SJCRH30 (cell line): ENCODE measurements at places on chromosomes 13 and 19.

DNA sequence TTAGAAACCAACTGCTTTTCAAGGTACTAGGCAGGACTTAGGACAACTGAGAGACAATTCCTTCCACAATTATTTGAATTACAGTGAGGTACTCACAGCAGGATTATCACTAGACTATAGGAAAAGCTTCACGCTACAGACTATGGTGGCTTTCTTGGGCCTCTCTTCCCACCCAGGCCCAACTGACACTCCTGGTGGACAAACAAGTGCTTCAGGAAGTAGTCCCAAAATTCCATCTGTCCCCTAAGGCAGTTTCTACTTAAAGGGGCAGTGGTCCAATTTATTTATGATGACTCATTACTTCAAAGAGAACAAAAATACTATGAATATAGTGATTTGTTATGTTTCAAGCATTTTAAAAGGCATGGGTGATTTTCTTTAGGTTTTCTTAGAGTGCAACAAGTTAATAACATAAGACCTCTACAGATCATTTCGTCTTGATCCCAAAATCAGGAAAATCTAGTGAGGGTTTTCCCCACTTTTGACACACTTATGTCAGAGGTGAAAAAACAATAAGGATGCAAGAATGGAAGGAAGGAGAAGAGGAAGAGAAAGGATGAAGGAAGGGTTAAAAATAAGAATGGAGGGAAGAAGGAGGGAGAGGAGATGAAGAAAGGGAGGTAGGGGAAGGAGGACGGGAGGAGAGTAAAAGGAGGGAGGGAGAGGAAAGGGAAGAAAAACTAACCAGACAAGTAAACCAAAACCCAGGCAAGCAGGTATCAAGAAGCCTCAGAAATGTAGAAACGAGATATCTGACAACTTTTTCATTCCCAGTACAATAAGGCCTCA, 100.7 kb downstream of the SERP2 start:
- DNase-seq, result peak; percentile 36

GRCh38 chr19:3061182-3062161, 823 bp downstream of the TLE5 start:
- DNase-seq, result peak; percentile 49

GRCh38 chr19:43534305-43534815, 1.4 kb downstream of the ZNF575 start:
- DNase-seq, result no peak

GRCh38 chr13:33862016-33862415, 44.1 kb downstream of the RFC3 start:
- no peak for DNase-seq

- no peak for DNase-seq
Measured at GRCh38 chr13:25874064-25874737, 177.6 kb downstream of the SHISA2 start.

- DNase-seq, result no peak
Measured at GRCh38 chr13:39315796-39316195, 277.5 kb downstream of the NHLRC3 start.

DNA sequence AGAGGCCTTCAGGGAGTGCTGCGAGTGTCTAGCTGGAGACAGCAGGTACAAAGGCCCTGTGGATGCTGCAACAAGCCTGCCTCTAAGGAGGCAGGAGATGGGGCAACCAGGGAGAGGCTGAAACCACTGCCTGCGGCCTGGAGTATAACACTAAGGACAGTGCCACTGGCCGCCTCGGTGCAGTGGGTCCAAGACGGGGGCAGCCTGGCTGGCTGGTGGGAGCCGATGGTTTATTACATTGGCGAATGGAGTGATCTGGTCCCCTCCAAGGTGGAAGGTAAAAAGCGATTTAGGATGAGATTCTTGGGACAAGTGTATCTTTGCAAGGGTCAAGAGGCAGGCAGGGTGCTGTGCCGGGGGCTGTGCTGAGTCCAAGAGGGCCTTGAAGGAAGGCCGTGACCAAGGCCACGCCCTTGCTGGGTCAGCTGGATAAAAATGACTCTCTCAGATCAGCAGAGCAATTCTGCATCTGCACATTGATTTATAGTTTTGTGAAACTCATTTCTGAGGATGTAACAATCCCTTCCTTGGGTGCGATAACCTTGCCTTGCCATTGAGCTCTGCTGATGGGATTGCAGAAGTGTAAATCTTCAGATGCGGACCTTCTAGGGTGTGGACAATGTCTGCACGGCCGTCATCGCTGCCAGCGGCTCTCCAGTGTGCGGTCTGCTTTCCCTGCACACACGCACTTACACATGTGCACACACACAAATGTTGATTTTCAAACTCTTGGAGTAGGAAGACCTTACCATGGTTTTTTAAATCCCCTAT, 6.0 kb downstream of the TMEM255B start:
- DNase-seq, result no peak

GRCh38 chr13:97890573-97890972, 62.9 kb upstream of the IPO5 start:
- no peak for DNase-seq

GRCh38 chr19:4124638-4125037, 716 bp upstream of the MAP2K2 start:
- DNase-seq, result peak; percentile 30

DNA sequence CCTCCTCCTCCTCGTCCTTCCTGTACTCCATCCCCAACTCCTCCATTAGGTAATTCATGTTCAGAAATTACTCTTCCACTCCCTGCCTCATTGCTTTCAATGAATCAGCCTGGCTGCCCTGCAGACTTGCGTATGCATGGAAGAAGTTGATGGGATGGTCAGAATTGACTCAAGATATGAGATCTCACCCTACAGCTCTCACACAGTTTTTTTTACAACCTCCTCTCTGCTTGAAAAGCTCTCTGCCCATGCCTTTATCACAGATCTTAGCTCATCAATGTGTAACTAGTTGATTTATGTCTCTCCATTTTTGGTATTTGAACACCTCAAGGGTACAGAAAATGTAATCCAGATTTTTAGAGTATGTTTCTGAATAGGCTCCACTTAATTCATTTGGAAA, 506.9 kb downstream of the TBC1D4 start:
- no peak for DNase-seq

DNA sequence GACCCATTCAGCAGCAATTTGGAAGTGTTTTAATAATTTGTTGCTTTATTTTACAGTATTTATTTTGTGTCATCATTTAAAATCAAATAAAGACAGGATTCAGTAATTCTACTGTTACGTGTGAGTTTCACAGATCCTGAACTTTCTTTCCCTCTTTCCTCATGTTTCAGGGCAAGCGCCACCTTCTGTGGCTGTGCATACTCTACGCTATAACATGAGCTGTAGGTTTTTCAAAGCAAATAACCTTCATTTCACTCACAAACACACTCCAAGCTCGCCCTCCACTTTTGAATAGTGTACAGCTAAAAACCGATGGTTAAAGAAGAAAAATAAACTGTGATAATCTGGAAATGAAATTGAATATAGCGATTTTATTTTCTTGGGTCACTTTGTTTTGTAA, 753.3 kb downstream of the OLFM4 start:
- DNase-seq, result peak; percentile 6

GRCh38 chr13:104357174-104357573, 1291.0 kb upstream of the SLC10A2 start:
- DNase-seq, result peak; percentile 4

- DNase-seq, result peak; percentile 67
Measured at GRCh38 chr19:1042689-1043511, 3.0 kb downstream of the ABCA7 start.

- DNase-seq, result no peak
Measured at GRCh38 chr13:94696171-94696570, 16.2 kb downstream of the SOX21 start.

- DNase-seq, result peak; percentile 90
Measured at GRCh38 chr19:51887522-51888498, at the start of gene ZNF577. Gene ZNF577 (minus strand): TSS chr19:51887951. CDS start chr19:51880382, 7,569 bp downstream.

GRCh38 chr19:15551293-15552004, 43.1 kb downstream of the CYP4F22 start:
- peak; percentile 46 for DNase-seq

- no peak for DNase-seq
Measured at GRCh38 chr19:13819238-13819637, 24.0 kb downstream of the ZSWIM4 start.

DNA sequence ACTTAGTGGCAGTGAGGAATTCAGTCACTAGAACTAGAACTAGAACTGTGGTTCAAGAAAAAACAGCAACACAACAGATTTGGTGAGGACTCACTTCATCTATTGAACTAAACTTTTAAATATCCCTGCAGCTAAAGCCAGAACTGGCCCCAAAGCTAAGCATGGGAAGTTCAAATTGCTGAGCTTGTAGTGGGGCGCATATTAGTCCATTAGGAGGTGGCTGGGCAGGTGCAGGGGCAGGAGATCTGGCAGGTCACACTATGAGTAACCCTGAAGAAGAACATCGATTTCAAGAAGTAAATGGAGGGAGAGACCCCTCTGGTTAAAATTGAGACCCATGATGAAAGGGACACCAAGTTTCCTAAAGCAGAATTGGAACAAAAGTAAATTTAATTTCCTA, 73.8 kb upstream of the UBAC2 start:
- DNase-seq, result no peak

DNA sequence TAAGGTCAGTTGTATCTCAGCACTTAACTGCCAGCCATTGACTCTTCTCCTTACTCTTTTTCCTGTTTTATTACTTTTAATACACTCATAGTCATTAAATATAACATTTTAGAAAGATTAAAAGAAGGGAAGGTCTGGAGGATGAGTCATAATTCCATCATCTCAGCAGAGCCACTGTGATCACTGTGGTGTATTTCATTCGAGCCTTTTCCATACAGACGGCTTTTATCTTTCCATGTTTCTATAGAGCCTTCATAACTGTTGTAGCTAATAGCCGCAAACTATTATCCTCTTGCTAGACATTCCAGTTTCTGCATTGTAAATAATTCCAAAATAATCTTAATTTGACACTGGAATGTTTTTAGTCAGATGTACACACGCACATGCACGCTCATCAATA, 4.7 kb upstream of the FLT1 start:
- no peak for DNase-seq

- DNase-seq, result no peak
Measured at GRCh38 chr13:90826688-90827087, 520.8 kb upstream of the MIR17HG start.

- DNase-seq, result peak; percentile 55
Measured at GRCh38 chr19:45276284-45276687, 25.2 kb downstream of the MARK4 start.

GRCh38 chr13:32409561-32410421, 18.1 kb downstream of the N4BP2L1 start:
- DNase-seq, result no peak

DNA sequence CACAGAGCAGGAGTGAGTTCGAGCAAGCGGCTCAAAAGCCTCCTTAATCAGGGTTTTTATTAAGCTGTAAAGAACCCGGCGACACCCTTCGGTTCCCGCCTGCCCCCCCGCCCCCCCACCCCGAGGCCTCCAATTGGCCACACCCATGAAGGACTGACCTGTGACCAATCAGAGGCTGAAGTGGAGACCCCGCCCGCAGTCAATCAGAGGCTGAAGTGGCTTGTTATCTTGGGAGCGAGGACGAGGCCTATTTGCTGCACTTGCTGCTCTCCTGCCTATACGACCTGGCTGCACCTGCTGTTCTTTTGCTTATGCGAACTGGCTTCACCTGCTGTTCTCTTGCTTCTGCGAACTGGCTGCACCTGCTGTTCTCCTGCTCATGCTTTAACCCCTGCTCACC, 844.9 kb downstream of the OLFM4 start:
- no peak for DNase-seq

- DNase-seq, result peak; percentile 57
Measured at GRCh38 chr13:37074703-37075102, 15.2 kb upstream of the SUPT20H start.
